Activated naive CD4-positive, alpha-beta T cell treated with anti-CD3 and anti-CD28 coated beads, Interleukin-2, amount 50 U/mL, for 72 hours (primary cell): ENCODE measurements at places on chromosomes 7 and 10. TPM values are rescaled to one million over a fixed set of nuclear protein-coding genes. Genes with fewer than 3 reads are reported as not detected.

The GPC2 gene
- total RNA-seq: 7.0 TPM

DNA sequence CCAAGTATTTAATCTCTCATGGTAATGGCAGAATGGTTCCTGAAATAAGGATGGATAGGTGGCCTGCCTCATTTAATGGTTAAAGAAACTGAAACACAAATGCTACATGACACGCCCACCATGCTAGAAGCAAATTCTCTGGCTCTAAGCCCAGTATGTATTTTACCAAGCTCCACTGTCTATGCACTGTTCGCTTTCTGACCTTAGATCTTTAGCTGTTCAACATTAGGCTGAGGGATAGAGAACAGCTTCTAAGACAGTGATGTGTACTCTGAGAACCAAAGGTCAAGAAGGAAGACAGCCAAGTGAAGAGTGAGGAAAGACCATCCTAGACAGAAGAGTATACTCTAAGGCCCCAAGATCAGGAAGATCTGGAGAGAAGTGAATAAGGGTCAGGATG lies 26.6 kb downstream of the FAM3C start:
- no peak for DNase-seq

DNA sequence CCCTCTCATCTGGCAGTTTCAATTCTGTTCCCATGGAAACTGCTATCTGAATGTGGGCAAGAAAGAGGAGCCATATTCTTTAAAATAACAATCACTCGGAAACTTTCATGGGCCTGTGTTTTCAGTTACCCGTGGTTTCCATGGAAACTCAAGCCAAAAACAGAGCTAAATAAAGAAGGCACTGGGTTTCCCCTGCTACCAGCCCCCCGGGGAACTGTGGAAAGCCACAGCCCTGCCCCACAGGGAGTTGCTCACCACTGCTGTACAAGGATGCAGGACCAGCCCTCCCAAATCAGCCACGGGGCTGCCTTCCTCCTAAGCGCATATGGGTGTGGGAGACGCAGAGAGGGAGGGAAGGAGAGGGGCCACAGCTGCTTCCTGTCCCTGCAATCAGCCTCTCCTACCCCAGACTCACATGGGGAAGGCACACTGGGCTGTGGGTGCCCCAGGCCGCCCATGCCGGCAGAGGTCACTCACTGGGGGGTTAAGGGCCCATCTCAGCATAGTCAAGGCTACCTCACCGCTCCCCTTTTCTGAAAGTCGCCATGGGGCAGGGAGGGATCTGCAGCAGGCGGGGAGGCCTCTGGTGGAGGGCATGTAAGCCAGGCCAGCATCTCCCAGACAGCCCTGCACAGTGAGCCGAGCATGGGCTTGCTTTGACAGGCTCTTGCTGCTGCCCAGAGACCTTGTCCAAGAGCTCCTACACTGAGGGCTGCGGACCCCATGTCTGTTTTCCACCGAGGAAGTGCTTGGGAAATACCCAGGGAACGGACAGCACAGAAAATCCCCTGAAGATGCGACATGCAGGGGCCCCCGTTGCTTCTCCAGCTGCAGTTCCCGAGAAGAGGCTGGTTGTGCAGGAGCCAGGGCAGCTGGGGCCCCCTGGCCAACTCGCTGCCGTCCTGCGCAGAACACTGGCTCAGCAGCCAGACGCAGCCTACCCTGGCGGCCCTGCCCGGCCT lies 157.3 kb upstream of the PPP2R2D start:
- no peak for DNase-seq

- no peak for DNase-seq
Observed at GRCh38 chr7:118054529-118054928, 129.4 kb upstream of the LSM8 start.

DNA sequence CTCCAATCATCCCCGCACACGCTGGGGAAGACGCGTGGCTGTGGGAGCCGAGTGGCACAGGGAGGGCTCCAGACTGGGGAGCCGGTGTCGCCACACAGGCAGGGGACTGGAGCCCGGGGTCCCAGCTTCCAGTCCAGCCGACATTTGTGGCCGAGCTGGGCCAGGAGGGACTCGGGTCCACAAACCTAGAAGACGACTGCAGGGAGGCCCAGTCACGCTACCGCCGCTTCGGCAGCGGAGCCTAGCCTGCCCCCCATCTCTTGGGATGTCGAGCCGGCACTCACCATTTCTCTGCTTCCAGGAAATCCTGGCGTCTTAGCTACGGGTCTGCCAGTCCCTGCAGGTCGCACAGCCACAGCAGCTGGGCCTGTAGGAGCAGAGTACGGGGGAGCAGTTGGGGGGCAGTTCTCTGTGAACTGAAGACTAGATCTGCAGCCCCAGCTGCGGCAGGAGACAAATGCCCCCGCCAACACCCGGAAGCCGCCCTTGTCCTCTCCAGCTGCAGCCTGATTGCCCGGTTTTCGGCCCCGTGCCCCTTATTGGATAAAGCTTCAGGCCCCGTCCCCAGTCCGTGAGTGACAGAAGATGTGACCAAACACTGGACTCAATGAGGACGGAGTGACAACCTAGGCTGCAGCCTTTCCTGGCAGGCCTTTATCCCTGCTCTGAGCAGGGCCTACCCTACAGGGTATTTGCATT lies 270.7 kb downstream of the ZNF33B start:
- DNase-seq: no peak

GRCh38 chr7:90621125-90621746 lies 25.1 kb downstream of the CDK14 start:
- no peak for DNase-seq

- no peak for DNase-seq
Observed at GRCh38 chr10:79412516-79412915, 32.9 kb downstream of the ZCCHC24 start.

- DNase-seq: no peak
Observed at GRCh38 chr10:10014846-10015245, 1002.8 kb upstream of the CELF2 start.

- DNase-seq: no peak
Observed at GRCh38 chr7:38335128-38335491, 61.7 kb upstream of the TARP start.

DNA sequence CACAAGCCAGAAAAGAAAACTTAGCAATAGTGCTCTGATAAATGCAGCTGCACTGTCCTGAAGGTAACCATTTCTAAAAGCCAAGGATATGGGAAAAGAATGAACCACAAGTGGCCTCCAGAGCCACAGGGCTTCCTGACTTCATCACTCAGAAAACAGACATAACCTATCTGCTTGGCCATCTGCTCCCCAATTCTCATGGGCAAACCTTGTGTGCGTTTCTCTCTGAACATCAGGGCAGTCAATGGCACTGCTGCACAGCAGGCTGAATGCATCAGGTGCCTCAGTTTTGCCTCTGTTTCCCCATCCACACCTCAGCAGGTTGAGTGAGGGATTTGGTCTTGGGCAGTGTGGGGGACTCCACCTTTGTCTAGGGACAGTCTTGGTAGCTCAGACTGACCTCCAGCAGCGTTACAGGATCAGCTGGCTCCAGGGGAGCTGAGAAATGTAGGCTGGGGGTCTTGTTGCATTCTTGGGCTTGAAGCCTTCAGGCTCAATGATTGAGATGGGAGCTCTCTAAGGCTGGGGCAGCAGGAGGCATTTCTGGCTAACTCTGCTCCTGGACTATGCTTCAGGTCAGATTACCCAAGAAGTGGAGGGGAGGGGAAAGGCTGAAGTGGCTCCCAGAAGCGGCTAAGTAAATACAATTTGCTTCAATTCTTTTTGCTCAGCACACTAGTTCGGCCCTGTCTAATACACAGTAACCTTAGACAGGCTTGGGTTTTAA lies 23.6 kb upstream of the PDLIM1 start:
- DNase-seq: no peak

- DNase-seq: no peak
Observed at GRCh38 chr10:69682955-69683474, 53.0 kb downstream of the FAM241B start.

GRCh38 chr10:78462726-78463228 lies 429.1 kb downstream of the RPS24 start:
- DNase-seq: no peak

- DNase-seq: no peak
Observed at GRCh38 chr10:6254201-6254600, 51.5 kb downstream of the PFKFB3 start.

DNA sequence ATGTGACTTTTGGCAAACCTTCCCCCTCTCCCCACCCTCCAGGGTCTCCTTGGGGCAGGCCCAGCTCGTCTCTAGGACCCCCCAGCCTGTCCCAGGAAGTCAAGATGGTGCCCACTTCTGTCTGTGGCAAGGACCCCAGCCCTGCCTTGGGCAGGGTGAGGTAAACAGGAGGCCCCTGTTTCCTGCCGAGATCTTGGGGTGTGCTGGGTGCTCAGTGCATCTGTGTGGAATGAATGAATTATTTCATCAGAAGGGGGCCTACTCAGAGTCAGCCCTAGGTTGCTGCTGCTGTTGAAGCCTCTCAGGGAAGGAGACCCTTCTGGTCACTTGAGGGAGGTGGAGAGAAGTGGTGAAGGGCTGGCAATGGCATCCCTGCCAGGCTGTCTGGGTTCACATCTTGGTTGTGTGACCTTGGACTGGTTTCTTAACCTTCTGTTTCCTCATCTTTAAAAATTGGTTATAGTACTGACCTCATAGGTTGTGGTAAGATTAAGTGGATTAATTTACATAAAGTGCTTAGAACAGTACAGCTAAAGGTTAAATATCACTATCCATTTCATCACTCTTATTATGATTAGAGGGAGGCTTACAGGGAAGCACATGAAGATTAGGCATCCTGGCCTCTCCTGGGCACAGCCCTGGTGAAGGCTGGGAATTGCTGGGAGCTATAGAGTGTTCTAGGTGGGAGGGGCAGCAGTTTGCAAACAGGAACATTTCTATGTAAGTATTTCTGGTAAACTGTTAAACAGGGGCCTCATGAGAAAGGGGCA lies 67.7 kb downstream of the ZMIZ1 start:
- no peak for DNase-seq

- no peak for DNase-seq
Observed at GRCh38 chr10:112526139-112526538, 79.1 kb downstream of the VTI1A start.

The GRID2IP gene
- total RNA-seq: 0.30 TPM

GRCh38 chr10:15545884-15546283 lies 173.8 kb downstream of the ITGA8 start:
- no peak for DNase-seq

DNA sequence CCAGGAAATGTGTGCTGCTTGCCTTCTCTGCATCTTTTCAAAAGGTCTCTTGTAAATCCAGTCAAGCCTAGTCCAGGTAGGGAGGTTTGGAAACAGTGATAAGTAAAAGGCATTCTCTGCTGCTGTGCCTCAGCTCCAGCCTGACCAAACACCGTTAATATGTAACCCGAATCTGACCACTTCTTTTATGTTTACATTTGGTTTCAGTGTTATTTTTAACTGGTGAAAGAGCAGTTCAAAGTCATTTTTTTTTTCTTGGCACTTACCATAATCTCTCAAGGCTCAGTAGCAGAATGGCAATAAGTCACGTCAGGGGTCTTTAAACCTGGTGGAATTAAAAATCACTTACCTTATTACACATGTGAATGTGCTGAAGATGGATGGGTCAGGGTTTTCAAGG lies 216.8 kb downstream of the PTEN start:
- DNase-seq: no peak

The PALD1 gene
- total RNA-seq: 0.20 TPM

DNA sequence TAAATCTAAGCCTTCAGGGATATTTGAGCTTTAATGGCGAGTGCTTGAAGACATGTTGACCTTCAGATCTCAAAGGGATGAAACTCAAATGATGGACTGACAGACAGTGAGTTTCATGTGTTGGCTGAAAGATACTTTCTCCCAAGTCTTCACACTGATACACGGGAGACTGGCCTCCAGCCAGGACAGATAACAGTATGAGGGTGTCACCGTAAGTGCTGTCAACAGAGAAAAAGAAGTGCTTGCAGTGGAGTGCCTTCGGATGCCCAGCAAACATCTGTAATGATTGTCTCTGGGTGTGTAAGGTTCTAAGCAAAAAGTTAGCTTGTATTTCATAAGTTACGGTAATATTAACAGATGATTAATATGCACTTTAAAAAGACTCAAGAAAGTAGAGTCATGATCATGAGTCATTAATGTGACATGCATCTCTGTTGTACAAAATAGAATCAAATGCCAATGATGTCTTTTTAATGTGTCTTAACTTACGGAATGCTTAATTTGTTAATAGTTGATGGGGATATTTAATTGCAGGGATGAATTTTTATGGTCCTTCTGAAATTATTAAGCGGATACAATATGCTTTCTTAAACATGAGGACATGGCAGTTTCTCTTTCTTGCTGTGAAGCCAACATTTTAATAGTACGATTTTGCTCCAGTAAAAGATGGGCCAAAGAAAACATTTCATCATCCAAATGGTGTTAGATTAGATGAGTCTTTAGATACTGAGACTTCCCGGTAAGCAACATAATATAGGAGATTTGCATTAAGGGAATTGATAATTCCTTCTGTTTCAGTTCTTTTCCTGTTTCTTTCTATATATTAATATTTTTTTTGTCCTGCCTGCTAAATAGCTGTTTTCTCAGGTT lies 292.5 kb downstream of the GALNT17 start:
- DNase-seq: no peak

The SPDYE5 gene
- total RNA-seq: not detected

GRCh38 chr10:124092860-124093773 lies at the start of gene CHST15:
TSS of gene CHST15 (minus strand) at chr10:124093598. CDS start at chr10:124046212, 47,386 bp downstream.
- no peak for DNase-seq
